IMR-90 (cell line): ENCODE measurements at places on chromosomes 6 and 20. TPM values are rescaled to one million over a fixed set of nuclear protein-coding genes. Genes with fewer than 3 reads are reported as not detected.

Gene VSX1
- total RNA-seq, result not detected in 2 replicates

Gene CDSN
- total RNA-seq, result not detected in 2 replicates

Gene JAG1
- total RNA-seq, result 19.4 and 22.6 TPM in 2 replicates

Gene PMEPA1
- 1.4 and 2.0 TPM in 2 replicates for total RNA-seq

Gene SCGN
- total RNA-seq, result not detected in 2 replicates
